ENCODE measurements at places on chromosomes 12 and 14.

DNA sequence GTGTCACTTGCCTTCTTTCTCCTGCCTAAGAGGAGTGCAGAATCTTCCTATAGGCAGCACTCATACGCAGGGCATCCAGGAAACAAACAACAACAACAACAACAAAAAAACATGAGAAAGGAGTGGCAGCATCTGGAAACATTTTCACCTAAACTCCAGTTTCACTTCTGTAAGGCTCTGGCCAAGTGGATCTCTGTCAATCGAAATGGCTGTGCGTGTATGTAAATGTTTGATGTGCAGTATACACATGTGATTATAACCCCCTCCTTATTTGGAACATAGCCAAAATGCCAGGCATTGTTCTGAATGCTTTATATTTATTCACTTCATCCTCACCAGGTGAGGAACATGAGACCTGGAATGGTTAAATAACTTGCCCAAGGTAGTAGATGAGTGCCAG lies 76.8 kb downstream of the COX16 start:
- DNase-seq, result no peak

DNA sequence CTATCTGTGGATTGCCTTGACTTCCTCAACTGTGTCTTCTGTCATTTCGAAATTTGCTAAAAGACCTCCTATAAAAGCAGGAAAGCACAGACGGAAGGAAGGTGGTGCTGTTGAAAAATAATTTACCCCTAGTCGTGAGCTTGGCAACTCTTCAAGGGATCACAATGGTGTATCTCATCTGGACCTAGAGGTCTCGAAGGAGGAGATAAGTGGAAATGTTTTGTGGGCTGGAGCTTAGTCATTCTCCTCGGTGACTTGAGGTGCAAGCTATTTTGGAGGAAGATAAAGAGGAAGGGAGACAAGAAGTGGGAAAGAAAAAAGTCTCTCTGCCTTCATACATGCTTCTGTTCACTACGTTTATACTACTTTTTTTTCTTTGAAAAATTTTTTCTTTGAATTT lies 89.9 kb downstream of the FLRT2 start:
- no peak for DNase-seq

GRCh38 chr14:54653712-54654469 lies 87.0 kb downstream of the SAMD4A start:
- DNase-seq, result no peak

GRCh38 chr12:113278633-113279032 lies 56.3 kb downstream of the SLC8B1 start:
- DNase-seq, result no peak

GRCh38 chr12:113643177-113643974 lies 171.7 kb upstream of the LHX5 start:
- DNase-seq, result no peak

DNA sequence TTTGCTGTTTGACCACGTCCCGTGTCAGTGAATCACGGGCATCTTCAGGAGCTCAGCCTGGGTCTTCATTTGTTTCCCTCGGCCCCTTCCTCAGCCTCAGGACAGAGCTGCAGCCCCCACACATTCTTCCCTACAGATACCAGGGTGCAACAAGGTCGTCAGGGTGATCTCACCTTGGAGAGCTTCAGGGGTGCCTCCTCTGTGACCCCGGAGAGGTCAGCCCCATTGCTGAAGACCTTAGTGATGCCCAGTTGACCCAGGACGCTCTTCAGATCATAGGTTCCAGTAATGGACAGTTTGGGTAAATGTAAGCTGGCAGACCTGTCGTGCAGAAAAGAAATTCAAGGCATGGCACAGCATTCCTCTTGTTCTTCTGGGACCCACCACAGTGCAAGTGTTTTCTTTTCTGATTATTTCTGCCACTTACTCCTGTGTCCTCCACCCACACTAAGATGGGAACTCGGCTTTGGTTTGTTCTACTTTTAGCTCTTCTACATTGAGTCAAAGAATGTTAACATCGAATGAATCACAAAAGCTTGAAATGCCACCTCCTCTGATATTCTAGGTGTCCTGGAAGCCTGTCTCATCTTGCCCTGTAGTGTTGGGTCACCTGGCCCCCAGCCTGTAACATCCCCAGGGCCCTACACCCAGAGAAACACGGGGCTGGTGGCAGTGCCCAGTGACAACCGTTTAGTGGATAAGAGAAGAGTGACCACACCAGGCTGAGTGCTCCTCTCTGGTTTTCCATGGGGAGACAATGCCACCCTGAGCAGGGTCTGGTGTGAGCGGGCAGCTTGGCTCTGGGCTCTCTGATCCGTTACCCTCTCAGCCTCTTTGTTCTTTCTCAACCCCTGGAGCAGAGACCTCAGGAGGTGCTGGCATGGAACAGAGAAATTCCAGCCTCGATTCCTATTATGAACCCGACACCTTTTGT lies 8.8 kb downstream of the SERPINA1 start:
- no peak for DNase-seq

- DNase-seq, result no peak
Measured at GRCh38 chr14:47277703-47278102, 397.7 kb downstream of the MDGA2 start.

- DNase-seq, result no peak
Measured at GRCh38 chr14:94081386-94081820, 293 bp downstream of the IFI27L1 start.

GRCh38 chr14:81519200-81520011 lies 14.2 kb downstream of the SEL1L start:
- DNase-seq, result no peak

DNA sequence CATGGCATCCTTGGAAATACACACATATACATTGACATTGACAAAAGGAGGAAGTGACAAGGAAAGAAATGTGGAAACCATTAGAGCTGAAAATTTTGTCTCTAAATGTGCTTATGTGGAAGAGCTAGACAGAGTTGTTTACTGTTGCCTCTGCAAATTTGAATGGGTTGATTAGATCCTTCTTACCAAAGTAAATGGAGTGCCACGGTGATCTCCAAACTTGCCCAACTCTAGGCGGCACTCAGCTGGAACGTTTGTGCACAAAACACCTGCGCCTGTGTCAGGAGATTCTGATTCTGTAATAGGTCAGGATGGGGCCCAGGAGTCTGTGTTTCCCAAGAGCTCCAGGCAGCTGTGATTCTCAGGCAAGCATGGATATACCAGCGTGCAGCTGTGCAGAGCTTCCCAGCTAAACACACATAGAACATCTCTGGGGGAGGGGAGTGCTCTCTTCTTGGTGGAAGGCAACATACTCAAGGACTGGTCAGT lies 77.8 kb upstream of the BDKRB2 start:
- DNase-seq, result no peak

DNA sequence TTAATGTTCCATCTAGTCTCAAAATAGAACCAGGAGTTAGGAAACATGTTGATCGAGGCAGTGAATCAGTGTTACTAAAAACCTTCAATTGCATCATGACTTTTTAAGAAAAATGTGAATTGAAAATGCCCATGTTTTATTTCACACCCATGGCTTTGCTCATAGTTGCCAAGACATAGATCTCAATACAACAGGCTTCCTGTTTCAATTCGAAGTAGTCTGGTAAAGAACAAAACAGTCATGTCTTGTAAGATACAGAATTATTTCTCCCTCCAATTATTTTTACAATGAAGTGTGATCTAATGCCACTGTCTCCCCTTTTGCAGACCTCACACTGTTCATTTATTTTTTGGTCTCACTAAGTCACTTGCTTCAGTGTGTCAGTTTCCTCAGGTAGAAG lies 44.6 kb upstream of the FAR2 start:
- DNase-seq, result no peak

- no peak for DNase-seq
Measured at GRCh38 chr12:122740351-122740750, 9.7 kb upstream of the HCAR1 start.

DNA sequence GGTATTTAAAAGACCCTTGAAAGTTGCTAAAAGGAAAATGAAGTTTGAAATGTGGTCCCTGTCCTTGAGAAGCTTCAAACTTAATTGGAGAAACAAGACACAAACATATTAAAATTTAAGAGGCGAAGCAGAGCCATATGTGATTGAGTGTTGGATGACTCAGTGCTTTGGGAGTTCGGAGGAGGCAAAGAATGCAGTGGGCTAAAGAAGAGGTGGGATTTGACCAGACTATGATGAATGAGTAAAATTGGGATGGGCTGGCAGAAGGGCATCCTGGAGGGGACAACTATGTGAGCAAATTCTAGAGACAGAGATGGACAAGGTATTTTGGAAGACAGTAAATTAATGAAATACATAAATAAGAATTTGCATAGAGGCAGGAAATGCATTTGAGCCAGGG lies 358.6 kb downstream of the EGLN3 start:
- no peak for DNase-seq

- DNase-seq, result no peak
Measured at GRCh38 chr12:80241576-80242273, 142.4 kb downstream of the OTOGL start.

DNA sequence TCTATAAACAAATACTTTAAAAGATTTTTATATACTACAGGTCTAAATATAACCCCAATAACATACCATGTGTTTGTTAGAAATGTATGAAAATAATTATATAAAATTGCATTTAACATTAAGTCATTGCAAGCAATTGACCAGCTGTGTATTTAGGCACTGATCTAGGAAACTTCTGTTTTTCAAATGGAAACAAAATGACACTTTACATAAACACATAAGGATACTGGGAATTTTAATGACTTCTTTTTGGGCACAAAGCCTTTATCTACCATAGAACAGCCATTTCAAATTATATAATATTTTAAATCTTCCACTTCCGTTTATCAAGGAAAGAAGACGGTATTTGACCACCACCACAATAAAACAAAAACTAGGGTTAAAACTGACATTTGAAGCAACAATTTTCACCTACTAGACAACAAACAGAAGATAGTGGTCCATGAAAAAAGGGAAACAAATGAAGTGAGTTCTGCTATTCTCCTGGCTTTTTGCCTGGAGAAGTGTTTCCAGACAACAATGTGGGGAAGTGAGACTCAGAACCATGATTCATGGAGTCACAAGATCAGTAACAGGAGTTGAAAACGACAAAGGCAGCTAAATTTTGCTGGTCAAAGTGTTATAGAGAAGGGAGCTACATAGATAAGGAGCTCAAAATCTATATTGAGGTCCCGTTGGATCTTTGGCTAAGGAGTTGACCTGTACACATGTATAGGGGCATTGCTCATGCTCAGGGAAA lies 475.1 kb downstream of the TRHDE start:
- no peak for DNase-seq

GRCh38 chr12:16573398-16574077 lies 32.4 kb downstream of the LMO3 start:
- DNase-seq, result no peak

DNA sequence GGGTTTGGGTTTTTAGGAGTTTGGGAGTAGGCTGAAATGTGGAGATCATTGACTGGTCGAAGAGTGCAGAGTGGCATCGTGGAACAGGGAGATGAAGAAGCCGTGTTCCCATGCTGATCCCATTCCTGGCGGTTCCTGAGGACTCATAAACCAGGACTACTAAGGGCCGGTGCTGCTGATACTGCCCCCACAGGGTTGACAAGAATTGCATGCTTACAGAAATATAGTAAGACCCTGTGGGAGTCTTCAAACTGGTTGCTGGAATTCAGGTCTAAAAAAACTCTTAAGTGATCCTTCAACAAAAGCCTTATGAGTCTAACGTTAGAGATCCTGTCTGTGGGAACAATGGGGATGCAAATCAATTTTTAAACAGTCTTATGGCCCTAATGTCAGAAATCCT lies 64.0 kb upstream of the ARHGAP5 start:
- DNase-seq, result no peak

DNA sequence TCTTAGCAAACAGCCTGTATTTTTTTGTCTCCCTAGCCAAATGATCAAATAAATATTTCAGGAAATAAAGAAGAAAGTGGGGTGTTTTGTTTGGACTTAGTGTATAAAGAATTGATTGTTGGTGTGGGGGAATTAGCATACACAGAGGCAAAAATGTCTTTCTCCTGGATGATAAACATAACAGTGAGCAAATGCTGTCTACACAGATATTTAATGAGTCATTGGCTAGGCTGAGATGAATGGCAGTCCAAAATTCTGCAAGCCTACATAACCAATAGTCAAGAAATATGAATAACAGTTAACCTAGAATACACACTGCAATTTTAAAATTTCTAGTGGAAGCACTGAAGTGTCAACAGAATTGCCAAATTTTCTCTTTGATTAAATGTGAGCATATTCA lies 35.8 kb downstream of the MYF5 start:
- no peak for DNase-seq

GRCh38 chr12:26034371-26035142 lies 76.1 kb downstream of the RASSF8 start:
- no peak for DNase-seq

DNA sequence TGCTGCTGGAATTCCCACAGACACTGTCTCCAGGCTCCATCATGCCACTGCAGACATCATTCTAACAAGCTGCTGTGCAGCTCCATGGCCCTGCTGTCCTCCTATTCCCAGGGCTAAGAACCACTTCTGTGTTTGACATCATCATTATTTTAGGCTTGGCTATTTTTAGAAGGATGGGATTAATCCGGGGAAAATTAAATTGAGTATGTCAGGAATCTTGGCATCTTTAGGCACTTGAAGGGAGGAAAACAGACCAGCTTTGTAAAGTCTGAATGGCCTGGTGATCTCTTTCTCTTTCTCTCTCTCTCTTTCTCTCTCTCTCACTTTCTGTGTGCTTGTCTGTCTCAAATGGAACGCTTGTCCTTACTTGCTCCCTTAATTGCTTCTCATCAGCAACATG lies 568.3 kb upstream of the FLRT2 start:
- DNase-seq, result no peak

GRCh38 chr12:56629459-56630179 lies 507 bp downstream of the BAZ2A start:
- no peak for DNase-seq

GRCh38 chr14:98955741-98956070 lies 316.3 kb downstream of the BCL11B start:
- DNase-seq, result no peak

GRCh38 chr14:94227029-94227428 lies 52.9 kb downstream of the PPP4R4 start:
- no peak for DNase-seq

GRCh38 chr12:54051874-54052437 lies 1.7 kb upstream of the HOXC4 start:
- DNase-seq, result no peak

- DNase-seq, result no peak
Measured at GRCh38 chr12:58919231-58920101, 838 bp downstream of the LRIG3 start.

- no peak for DNase-seq
Measured at GRCh38 chr12:31536672-31537071, 54.3 kb downstream of the DENND5B start.

DNA sequence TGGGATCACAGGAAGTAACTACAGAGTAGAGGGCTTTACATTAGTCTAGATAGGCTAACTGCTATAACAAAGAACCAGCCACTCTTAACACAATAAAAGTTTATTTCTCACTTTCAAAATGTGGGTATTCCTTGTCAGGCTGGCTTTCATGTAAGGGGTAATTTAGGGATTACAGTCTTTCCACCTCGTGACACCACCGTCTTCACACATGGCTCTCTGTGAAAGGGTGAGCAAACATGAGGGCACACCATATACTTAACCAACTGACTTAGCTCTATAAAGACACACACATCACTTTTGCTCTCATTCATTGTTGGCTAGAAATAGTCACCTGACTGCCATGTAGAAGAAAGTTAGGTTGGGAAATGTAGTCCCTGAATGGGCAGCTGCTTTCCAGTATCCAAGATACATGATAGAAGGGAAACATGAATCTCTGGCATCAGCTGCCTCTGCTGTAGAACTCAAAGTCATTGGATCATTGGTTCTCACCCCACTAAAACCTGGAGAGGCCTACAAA lies 66.1 kb upstream of the CRY1 start:
- DNase-seq, result no peak

GRCh38 chr12:26936559-26937442 lies 980 bp downstream of the INTS13 start:
- no peak for DNase-seq

GRCh38 chr14:34699873-34700621 lies 14.3 kb downstream of the CFL2 start:
- DNase-seq, result no peak
